Activated T-cell treated with anti-CD3 and anti-CD28 coated beads for 48 hours (primary cell): ENCODE measurements at places on chromosomes 3 and 15.
A peak's percentile ranks its signal among the peaks of the same experiment; 100 is the strongest.

DNA sequence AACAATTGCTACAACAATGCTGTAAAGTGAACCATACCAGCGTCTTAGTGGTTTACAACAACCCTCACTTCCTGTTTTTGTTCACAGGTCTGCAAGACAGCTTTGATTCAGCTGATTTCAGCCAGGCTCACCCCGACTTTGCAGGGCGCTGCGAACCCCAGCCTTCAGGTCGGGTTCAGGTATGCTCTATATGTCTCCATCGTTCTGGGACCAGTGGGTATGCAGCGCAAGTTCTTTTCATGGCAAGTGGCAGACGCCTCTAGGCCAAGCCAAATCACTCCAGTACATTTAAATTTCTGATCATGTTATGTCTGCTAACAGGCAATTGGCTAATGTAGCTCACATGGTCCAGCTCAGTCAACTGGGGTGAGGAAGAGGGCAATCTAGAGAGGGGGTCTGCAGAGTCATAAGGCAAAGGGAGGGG, 52.4 kb upstream of the RGMA start:
- no peak for DNase-seq

DNA sequence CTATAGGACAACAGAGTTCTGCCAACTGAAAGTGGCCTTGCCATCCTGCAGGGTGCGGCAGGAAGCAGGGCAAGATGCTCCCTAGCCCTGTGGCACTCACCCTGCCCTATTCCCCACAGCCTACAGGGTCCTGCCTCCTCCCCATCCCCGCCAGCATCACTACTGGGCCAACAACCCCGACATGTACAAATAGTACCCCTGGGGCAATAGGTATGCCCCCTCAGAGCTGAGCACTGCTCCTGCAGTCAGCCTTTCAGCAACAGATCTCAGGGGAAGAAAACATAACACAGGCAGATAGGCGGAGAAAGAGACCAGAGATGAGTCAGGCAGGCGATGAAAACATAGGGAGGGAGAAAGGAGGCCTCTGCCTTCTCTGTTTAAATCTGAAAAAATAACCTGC, 74.7 kb downstream of the XXYLT1 start:
- no peak for DNase-seq

DNA sequence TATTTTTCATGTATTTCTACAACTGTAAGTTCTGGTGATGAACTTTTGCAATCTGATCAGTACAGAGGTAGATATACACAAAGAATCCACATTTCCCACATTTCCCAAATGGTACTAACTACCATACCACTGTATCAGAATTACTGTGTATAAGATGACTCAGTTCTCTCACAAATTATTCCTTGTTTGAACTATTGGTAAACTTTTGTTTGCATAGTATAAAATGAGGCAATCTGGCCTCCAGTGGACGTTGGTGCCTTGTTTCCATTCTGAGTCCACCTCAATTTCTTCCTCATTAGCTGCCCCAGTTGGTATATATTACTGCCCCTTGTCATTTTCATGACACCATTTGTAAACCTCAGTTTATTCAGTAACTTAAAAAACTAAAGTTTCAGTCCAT, 38.5 kb downstream of the SPTSSB start:
- no peak for DNase-seq

DNA sequence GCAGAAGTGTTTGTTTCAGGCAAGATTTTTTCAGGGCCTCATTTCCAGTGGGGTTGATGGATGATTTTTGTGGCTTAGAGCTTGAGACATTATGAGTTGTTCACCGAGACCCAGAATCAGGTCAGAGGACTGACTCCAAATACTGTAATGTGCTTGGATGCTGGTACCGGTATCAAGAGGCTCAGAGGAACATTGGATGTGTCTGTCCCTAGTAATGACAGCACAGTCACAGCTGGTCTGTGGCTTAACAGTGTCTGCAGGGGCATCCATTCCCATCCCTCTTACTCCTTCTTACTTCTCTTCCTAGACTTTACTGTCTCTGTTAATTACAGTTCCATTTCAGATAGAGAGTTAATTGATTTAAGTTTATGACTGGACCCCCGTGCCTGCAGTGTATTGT, 107.8 kb downstream of the PTPRG start:
- no peak for DNase-seq

DNA sequence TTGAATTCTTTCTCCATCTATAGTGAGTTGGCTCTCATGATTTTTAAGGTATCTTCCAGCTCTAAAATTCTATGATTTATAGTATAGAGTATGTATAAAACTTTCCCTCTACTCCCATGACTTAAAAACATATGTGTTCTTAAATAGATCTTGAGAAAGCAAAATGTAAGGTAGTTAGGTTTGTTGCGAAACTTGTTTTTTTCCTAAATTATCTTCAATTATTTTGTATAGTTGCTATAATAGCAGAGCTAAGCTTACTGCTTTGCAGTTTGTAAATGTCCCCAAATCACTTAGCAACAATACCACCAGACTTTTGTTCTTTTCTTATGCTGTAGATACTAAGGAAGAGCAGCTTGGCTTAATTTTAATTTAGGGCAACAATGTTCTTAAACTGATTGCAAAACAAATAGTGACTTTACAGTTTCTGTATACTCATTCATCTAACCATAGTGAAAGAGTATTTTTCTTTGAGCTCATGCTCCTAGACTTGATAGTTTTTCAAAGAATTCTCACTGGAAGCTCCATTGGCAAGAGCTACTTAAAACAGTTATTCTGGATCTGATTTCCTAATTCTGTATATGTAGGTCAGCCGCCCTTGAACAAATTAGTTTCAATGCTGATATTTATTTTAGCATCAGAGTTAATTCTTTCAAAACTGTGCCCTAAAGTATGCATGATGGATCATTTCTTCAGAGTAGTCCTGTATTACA, 61.2 kb downstream of the LYSMD4 start:
- DNase-seq: no peak

- no peak for DNase-seq
These were observed 58.2 kb upstream of the DUT start for GRCh38 chr15:48273049-48273448.

- no peak for DNase-seq
These were observed 4.3 kb downstream of the SLC51A start for GRCh38 chr3:196220587-196220986.

- no peak for DNase-seq
These were observed 30.8 kb upstream of the MAP3K13 start for GRCh38 chr3:185332026-185332735.

GRCh38 chr3:195001961-195002861, 268.7 kb downstream of the XXYLT1 start:
- no peak for DNase-seq

DNA sequence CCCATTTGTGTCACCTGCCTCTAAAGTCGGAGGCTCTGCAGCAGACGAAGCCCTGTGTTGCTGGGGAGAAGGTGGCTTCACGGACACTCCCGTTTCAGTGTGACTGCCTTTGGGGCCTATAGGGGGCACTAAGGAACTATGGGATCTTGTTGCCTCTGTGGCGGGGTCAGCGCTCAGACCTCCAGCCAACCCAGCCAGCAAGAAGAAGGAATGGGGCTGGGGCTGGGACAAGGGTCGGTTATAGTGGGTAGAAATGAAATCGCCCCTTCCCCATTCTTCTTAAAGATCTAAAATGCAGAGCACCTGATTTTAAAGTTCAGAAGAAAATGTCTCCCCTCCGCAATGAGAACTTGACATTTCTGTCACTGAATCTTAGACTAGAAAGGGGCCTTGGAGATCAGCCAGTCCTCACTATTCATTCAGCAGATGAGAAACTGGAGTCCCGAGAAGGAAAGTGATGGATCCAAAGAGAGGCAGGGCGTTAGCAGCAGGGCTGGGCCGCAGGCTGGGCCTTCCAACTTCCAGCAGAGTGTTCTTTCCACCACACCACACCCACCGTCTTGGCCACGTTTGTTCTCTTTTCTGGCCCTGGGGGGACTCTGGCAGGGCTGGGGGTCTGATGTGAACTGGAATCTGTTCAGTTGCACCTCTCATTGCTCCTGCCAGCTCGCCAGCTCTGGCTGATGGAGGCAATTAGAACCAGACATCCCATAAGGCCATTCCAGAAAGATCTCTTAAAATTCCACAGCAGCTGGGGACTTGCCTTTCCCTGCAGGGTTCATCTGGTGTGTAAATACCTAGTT, 195.4 kb downstream of the OPA1 start:
- peak; percentile 3 for DNase-seq

- no peak for DNase-seq
These were observed 123.7 kb upstream of the MCTP2 start for GRCh38 chr15:94107652-94108051.

- no peak for DNase-seq
These were observed 12.4 kb upstream of the ATP10A start for GRCh38 chr15:25875566-25875965.

GRCh38 chr3:155739154-155739553, 5.7 kb downstream of the PLCH1 start:
- DNase-seq: no peak

- DNase-seq: no peak
These were observed 134.9 kb downstream of the MBNL1 start for GRCh38 chr3:152403632-152404066.

- DNase-seq: no peak
These were observed 13.7 kb downstream of the ACSBG1 start for GRCh38 chr15:78220713-78221112.

GRCh38 chr3:186986406-186986805, 56.1 kb downstream of the ST6GAL1 start:
- DNase-seq: no peak

DNA sequence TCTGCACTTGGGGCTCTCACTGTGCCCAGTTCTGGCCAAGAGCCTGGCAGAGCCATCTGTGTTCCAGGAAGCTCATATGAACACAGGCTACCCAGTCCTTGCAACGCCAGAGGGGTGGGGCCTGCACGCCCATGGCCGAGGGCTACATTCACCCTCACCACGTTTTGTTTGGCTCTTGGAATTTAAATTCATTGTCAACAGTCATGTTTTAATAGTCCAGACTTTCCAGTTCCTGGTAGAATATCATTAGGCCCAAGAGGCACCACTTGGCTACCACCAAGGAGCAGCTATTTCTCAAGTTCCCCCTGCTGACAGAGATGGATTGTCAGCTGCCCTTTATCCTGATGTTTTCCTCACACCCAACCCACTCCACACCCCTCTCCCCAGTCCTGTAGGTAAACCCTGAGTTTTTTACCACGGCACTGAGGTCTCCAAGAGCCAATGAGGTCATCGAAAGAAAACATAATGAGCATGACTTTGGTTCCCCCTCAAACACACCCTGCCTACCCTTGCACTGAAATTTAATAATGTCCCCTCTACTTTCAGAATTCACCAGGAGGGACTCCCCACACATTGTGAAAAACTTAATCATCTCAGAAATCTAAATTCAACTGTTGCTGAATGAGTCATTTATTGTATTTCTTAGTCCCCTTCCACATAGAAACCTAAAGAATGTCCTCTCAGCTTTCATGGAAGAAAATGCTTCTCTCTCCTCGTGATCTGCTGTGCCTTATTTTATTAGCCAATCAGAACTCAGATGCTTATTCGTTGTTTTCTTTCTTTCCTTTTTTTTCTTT, 125.1 kb downstream of the SHQ1 start:
- no peak for DNase-seq

DNA sequence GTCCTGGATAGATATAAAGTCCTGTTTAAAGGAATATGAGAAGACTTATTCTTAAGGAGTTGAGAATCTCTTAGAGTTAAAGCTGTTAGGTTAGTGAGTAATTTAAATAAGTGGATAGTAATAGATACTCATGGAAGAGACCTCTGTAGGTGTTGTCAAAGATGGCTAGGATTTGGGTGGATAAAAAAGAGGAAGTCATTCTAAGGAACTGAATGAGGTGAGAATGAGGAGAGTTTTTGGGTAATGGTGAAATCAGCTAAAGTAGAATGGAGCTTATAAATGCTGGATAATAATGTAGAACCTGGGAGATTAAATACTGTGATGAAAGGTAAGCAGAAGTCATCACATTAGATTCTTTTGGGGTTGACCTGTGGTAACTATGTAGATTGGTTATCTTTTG, 8.1 kb downstream of the ARIH1 start:
- DNase-seq: no peak

GRCh38 chr3:46440531-46441294, 24.0 kb downstream of the LTF start:
- DNase-seq: peak; percentile 8

GRCh38 chr3:8223766-8224165, 277.9 kb upstream of the LMCD1 start:
- no peak for DNase-seq

DNA sequence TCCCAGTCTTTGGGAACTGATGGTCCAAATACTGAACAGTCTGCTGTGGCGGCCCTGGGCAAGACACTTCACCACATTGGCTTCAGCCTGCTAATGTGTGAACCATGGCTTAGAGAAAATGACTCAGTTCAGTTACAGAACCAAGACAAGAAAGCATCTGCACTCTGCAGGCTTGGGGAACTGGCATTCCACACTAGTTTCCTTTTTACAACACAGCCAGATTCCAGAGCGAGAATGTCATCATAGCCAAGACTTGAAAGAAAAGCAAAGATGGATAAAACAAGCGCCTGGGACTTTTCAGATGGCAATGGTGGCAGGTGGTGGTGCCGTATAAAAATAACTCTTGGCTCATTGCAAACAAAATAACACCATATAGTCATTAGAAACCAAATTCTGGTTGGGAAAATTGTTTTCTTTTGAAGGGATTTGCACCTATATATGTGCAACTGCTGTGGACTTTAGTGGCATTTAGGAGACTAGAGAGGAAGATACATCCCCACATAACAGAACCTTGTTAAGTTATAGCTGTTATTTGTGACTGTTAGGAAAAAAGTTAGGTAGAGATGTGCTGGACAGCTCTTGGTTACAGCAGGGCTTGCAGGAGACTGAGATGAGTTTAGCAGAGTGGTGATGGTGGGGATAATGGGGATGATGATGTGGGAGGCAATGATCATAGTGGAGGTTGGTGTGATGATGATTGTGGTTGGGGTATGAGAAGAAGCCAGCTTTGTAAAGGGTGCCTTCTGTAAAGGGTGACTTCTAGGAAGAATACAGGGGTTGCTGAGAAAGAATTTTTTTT, 273.6 kb downstream of the THRB start:
- DNase-seq: no peak

GRCh38 chr15:71810256-71811035, at the start of gene NR2E3:
Gene NR2E3 (plus strand): TSS chr15:71810554. CDS start chr15:71810744, 190 bp downstream.
- DNase-seq: no peak

GRCh38 chr3:46695177-46695961, 1.9 kb upstream of the ALS2CL start:
- DNase-seq: peak; percentile 37

DNA sequence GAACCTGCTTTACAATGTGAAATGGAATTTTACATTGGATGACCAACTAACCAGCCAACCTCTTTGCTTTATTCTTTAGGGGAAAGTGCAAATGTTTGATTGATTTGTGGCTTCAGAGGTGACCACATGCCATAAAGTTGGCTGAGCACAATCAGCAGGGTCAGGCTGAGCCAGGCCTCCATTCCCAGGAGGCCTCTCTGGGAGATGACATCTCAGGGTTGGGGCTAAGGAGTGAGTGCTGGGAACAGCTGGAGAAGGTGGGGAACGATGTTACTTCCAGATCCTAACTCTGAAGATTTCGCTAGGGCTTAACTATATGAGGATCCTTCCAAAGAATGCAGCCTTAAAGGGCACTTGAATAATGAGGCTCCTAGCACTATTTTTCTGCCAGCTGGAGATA, 131.7 kb downstream of the ATP10A start:
- DNase-seq: no peak

GRCh38 chr3:60333710-60334109, 917.5 kb downstream of the FHIT start:
- DNase-seq: no peak
